T-helper 9 cell (primary cell): ENCODE measurements at places on chromosomes 13 and 19.

- no peak for DNase-seq
Measured at GRCh38 chr13:49536144-49536873, 40.6 kb downstream of the PHF11 start.

DNA sequence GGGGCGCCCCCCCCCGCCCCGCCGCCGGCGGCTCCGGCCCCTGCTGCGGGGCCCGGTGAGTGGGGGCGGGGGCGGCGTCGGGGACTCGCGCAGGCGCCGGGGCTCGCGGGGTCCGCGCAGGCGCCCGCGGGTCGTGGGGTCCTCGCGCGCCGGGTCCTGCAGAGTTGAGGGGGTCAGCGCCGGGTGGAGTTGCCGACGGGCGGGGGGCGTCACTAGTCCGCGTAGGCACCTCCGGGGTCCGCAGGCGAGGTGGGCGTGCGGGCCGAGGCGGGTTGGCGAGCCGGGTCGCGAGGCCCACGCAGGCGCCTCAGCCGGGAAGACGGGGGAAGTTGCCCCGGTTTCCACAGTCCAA, 365 bp downstream of the PPP6R1 start:
- DNase-seq = peak; percentile 39

DNA sequence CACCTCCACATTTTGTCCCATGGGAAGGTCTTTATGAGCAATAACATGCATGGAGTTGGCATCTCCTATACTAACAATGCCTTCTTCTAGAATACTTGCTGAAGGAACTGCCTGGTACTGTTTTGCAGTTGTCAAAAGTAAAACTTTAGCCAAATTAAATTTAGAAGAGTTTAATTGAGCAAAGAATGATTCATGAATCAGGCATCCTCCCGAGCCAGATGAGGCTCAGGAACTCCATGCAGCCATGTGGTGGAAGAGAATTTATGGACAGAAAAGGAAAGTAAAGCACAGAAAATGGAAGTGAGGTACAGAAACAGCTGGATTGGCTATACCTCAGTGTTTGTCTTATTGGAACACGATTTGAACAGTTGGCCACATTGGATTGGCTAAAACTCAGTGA, 1081.9 kb downstream of the SLITRK1 start:
- DNase-seq = no peak

GRCh38 chr19:13600091-13600490, 93.8 kb upstream of the CACNA1A start:
- no peak for DNase-seq

DNA sequence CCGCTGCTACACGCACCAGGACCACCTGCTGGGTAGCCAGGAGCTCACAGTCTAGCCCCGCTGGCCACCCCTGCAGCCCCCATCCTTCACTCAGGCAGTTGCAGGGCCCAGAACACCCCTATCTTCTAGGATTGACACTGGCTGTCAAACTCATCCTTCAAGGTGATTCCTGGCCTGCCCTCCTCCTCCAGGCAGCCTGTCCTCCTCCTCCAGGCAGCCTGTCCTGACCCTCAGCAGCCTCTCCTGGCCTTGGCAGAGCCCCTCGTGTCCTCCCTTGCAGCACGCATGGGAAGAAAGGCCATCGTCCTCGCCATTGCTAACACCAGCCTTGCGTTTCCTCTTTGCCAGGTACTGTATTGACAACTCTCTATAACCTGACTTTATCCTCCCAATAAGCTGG, 3.8 kb upstream of the EPS8L1 start:
- no peak for DNase-seq

GRCh38 chr13:105116966-105117365, 1418.5 kb downstream of the EFNB2 start:
- no peak for DNase-seq

GRCh38 chr13:88919970-88920628, 1248.9 kb downstream of the SLITRK5 start:
- DNase-seq = no peak

DNA sequence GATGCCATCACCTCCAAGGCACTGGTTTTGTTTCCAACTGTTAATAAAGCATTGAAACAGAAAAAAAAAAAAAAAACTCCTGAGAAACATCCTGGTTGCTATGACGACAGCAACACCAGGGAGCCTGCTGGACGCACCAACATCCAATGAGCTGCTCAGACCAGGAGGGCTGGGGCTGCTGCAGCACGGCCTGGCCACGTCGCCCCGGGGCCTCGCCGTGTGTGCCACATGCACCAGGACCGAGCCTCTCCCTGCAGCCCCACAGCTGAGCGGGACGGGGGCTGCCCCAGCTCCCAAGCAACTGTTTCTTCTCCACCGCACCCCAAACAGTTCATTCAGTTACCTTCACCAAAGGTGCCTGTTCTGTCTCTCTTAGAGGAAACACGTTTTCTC, 54.5 kb downstream of the RASA3 start:
- DNase-seq = no peak

GRCh38 chr13:110636701-110637201, 21.4 kb downstream of the NAXD start:
- DNase-seq = no peak

DNA sequence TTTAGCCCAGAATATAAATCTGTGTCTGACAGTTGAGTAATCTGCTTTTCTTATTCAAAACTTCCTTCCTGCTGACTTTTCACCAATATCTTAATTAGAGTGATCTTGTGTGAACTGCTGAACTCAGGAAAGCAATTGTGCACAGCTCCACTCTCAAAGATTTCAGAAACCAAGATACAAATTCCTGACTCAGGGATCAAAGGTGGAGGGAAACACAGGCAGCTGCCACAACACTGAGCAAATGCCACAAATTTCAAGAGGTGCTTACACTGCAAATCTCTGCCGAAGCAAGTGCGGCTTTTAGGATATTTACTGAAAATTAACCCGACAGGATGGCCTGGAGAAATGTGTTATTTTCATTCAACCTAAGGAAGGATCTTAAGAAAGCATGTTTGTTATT, 111.4 kb downstream of the STOML3 start:
- no peak for DNase-seq

- no peak for DNase-seq
Measured at GRCh38 chr13:64505336-64505910, 2724.7 kb downstream of the PCDH9 start.

GRCh38 chr19:2808129-2808941, 11.3 kb upstream of the ZNF554 start:
- DNase-seq = no peak

GRCh38 chr13:33172400-33172799, 113.2 kb downstream of the STARD13 start:
- no peak for DNase-seq

- DNase-seq = no peak
Measured at GRCh38 chr19:15091918-15092753, 10.1 kb downstream of the OR1I1 start.

GRCh38 chr13:30370916-30371521, 51.3 kb upstream of the UBE2L5 start:
- DNase-seq = no peak

GRCh38 chr19:34393629-34394028, 10.6 kb upstream of the PDCD2L start:
- DNase-seq = no peak

DNA sequence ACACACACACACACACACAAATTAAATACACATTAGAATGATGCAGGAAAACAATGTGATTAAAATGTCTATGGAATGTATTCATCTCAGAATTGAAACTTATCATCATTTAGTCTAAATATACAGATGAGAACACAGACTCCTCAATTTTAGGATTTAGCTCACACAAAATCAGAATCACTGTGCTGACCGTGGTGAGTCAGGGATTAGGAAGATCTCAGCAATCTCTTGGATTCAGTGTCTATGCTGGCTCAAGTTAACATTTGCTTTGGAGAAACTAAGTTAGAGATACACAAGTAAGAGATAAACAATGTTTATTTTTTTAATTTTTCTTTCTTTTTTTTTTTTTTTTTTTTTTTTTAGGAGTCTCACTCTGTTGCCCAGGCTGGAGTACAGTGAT, 323.6 kb downstream of the KLF12 start:
- no peak for DNase-seq

DNA sequence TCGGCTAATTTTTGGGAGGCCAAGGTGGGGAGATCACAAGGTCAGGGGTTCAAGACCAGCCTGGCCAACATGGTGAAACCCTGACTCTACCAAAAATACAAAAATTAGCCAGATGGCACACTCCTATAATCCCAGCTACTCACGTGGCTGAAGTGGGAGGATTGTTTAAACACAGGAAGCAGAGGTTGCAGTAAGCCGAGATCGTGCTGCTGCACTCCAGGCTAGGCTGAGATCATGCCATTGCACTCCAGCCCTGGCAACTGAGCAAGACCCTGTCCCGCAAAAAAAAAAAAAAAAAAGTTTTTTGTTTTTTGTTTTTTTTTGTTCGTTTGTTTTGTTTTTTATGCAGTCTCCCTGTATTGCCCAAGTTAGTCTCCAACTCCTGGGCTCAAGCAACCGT, 21.2 kb downstream of the MAST1 start:
- no peak for DNase-seq

DNA sequence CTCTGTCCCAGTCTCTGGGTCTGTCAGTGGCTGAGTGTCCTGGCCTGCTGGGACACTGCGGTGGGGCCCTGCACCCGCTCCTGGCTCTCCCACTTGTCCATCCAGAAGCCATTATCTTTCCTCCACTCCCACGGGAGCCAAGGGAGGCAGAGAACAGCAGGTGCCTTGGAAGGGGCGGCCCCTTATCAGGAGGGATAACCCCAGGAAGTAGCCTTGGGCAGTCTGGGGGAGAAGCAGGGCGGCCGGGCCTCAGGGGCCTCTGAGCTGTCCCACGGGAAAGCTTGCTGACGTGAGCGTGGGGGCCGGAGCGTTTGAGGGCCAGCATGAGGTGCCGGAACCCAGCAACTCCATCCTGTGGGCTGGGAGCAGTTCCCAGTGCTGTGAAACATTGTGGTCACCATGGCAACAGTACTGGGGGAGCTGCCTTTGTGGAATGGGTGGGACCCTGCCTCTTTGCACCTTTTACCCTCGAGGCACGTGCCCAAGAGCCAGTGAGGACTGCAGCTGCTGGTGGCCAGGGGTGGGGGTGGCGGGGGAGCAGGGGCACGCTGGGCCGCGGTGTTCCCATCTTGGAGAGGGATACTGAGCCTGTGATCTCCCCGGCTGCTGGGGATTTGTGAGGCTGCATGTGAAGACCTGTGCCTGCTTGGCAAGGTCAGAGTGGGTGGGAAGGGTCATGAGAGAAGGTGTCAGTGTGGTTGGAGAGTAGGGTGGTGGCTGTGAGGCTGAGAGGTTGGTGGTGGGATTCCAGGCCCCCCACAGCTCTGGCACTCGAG, 20.9 kb downstream of the KLHL26 start:
- no peak for DNase-seq

DNA sequence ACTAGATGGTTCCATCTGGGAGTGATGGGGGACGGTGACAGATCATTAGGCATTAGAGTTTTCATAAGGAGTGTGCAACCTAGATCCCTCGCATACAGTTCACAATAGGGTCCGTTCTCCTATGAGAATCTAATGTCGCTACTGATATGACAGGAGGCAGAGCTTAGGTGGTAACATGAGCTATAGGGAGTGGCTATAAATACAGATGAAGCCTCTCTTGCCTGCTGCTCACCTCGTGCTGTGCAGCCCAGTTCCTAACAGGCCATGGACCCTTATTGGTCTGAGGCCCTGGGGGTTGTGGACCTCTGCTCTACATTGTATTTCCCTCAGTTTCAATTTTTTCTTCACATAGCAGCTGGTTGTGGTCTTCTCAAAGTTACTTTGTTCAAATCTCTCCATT, 56.5 kb downstream of the CDK8 start:
- no peak for DNase-seq

GRCh38 chr13:79647533-79647932, 166.6 kb downstream of the NDFIP2 start:
- no peak for DNase-seq

DNA sequence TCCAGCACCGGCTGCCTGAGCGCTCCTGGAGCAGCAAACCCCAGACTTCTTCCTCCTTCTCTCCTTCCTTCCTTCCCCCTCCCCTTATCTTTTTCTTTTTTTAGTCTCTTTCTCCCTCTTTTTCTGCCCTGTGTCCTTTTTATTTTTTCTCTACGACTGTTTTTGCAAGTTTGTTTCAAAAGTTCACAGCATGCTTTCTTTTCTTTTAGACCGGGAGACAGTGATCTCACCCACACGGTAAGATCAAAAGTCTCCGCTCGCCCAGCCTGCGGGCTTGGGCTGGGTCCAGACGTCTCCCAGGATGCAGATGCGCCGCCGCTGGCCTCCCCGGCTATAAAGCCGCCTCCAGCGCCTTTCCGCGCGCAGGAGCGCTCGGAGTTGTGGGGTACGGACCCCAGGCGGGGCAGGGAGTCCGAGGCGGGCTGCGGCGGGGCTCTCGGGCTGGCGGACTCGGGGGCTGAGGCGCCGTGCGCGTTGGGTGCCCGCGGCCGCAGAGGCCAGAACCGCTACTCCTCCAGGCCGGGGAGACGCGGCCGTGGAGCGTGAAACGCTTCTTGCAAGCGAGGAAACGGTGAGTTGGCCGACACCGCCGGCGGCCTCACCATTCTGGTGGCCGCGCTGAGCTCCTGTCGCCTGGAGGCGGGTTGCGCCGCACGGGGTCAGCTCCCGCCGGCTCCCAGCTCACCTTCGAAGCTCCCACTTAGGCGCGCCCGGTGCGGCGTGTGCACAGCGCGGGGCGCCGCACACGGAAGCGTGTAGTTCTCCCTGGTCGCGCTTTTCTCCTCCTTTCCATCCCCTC, 2.0 kb upstream of the TSHZ3 start:
- no peak for DNase-seq

- DNase-seq = no peak
Measured at GRCh38 chr19:39428283-39429112, 7.3 kb downstream of the RPS16 start.

DNA sequence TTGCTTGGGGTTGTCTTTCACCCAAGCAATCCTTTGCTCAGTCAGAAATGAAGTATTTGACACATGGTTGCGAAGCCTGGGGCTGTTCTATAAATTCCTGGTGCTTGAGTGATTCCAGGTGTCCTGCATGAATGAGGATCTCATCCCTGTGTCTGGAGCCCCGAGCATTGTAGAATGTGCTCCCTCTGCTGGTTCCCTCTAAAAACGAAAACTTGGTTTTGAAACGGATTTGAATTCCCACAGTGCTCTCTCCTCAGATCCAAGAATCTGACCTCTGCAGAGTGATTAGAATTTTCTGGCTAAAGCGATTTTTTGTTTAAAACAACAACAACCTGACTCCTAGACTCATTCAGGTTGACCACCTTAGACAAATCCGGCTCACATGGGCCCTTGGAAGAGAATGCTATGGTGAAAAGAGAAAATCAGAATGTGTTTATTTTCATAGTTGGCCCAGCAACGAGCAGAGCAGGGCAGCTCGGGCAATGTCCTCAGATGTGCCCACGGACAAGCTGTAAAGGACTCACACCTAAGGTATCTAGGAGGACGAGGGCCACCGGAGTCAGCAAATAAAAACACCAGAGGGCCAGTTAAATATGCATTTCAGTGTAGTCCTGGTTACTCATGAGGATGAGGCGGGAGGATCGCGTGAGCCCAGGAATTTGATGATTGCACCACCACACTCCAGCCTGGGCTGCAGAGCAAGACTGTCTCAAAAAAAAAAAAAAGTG, 8.7 kb upstream of the ATP12A start:
- DNase-seq = no peak
